ENCODE measurements at places on chromosomes 12 and 14.

DNA sequence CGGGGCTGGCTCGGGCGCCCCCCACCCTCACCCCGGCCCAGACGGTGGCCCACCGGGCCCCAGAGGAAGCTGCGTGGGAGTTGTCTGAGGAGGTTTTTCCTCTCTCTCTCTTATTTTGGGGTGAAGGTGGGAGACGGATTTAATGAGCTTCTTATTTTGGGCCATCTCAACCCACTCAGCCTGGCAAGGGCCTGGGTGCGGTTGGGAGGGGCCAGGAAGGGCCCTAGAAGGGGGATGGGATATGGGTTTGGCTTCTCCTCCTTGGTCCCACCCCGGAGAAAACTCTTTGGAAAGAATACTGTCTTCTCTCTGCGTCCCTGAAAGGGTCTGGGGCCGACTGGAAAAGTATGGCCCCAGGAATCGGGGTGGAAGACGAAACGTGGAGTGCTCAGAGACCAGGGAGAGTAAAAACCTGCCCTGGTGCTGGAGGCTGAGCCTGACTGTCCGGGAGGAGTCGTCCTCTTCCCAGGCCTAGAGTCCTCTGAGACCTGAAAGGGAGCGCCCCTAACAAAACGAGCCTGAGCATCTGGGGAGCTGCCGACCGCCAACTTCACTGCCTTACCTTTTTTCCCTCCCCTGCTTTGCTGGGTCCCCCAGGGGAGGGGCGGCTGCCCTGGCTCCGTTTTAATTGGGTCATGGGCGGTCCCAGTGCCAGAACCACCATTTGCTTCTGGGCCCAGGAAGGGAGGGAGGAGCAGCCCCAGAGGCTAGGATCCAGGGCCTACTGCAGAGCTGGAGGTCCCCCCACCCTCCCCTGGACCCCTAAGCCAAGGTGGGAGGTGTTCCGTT is 1.6 kb downstream of the MMP14 start:
- no peak for DNase-seq

DNA sequence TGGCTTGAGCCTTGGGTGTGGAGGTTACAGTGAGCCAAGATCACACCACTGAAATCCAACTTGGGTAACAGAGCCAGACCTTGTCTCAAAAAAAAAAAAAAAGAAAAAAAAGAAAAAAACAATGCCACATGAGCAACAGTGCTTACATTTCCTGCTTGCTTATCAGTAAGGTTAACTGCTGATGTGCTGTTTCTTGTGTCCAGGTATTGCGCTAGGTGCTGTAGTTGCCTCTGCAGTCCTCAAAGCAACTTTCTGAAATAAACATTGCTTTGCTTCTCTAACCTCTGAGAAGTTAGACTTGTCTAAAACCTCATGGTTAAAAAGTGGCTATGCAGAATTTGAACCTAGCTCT is 24.7 kb downstream of the RNF34 start:
- no peak for DNase-seq

GRCh38 chr12:23093488-23093887 is 468.5 kb downstream of the ETNK1 start:
- no peak for DNase-seq

DNA sequence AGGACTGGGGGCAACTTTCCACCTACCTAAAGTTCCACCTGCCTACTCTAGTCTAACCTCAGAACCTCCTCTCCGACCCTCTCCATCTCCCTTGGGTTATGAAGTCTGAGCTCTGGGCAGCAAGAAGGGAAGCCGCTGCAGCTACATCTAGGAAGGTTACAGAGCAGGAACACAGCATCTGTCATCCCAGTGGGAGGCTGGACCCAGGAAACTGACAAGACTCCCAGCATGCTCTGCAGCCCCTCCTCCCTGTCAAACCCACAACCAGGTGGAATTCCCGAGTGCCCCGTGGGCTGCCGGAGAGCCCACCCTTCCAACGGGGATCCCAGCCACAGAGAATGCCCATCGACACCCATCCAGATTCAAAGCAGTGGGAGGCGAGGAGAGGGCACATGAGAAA is 2.1 kb downstream of the TESC start:
- DNase-seq, result no peak

DNA sequence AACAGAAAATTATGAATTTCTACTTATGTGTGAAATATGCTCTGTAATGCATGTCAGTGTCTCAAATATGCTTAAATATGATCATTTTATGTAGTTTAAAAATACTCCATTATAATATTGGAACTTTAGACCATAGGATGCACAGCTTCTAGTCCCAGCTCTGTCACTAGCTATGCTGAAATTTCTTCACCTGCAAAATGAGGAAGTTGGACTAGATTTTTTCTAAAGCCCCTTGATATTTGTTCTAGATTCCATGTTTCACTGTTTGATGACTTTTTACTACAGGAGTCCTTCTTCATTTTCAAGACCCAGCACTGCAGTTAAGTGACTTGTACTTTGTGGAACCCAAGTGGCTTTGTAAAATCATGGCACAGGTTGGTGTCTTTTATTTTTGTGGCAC is 90.1 kb downstream of the LRRK2 start:
- no peak for DNase-seq

- no peak for DNase-seq
Observed at GRCh38 chr14:60323199-60323896, 74.3 kb downstream of the PPM1A start.

DNA sequence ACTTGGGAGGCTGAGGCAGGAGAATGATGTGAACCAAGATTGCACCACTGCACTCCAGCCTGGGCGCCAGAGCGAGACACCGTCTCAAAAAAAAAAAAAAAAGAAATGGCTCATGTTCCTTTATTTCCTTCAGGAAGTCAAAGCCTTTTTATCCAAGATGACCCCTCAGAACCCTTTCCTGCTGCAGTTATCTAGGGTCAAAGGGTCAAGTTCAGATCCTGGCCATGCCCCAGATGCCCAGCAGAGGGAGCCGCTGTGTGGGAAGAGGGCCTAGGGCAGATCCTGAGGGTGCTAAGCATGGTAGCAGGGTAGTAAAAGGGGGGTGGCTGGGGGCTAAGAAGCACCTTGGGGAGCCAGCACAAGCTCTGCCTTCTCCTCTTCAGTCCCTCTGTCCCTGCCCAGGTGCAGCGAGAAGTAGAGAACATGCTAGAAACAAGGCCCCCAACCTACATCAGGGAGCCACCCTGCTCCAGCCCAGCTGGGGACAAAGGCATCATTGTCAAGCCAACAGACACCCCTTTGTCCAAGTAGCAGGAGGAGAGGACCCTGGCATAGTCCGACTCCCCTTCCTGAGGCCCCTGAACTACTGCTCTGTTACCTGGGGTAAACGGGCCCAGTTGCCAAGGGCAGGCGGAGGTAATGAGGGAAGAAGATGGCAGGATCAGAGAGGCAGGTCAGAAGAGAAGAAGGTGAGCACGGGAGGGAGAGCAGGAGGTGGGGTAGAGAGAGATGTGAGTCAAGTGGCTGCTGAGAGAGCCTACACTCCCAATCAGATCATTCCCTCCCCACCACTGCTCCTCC is 6.5 kb downstream of the NFE2 start:
- DNase-seq, result no peak

DNA sequence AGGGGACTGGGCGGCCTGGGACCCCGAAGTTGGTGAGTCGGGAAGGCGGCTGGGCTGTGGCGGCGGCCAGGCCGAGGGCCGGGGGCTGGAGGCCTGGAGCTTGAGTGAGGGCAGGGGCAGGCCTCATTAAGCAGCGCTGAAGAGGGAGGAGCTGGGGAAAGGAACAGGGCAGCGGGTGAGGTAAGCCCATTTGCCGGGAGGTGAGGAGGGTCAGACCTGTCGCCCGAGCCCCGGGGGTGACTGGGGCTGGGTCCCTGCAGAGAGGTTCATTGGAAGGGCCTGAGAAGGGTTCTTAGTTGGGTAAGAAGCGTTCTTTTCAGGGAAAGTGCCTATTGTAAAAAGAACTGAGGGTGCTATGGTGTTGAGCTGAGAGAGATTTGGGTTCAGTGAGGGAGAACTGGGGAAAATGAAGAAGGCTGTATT is 441 bp downstream of the RAB5B start:
- DNase-seq, result no peak

DNA sequence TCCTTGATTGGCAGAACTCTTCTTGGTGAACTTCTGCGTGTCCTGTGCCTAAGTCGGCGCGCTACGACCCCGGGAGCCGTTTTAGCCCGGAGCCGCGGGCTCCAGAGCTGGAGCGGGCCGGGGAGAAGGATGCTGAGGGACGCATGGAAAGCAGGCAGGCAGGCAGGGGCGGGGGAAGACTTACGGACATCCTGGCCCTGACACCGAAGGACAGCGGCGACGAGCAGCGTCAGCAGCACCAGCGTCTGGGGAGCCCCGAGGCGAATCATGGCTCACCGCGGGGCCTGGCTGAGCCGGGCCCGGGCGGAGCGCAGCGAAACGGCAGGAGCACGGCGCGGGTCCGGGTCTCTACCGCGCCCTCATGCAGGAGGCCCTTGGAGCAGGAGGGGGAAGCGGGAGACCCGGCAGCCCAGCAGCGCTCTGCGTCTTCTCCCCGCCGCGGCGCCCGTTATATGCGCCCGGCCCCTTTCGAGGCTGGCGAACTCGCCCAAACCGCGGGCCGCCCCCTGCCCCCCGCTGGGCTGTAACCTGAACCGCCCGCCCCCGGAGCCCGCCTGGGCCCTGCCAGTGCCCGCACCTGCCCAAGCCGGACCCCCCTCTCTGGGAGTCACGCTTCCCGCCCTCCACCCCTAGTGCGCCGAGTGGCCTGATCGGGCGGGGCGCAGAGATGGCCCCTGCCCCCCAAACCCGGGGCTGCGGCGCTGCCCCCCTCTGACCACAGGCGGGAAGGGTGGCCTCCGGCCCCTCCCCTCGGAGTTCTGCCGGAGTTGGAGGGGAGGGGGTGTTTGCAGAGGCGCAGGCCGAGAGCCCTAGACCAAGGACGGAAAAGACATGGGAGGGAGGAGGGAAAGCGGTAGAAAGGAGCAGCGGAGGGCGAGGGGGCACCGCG is at the start of gene COL2A1:
TSS of gene COL2A1 (minus strand) at position 424 of the 889 bp plus-strand sequence. CDS start at position 269, 155 bp downstream.
- no peak for DNase-seq

DNA sequence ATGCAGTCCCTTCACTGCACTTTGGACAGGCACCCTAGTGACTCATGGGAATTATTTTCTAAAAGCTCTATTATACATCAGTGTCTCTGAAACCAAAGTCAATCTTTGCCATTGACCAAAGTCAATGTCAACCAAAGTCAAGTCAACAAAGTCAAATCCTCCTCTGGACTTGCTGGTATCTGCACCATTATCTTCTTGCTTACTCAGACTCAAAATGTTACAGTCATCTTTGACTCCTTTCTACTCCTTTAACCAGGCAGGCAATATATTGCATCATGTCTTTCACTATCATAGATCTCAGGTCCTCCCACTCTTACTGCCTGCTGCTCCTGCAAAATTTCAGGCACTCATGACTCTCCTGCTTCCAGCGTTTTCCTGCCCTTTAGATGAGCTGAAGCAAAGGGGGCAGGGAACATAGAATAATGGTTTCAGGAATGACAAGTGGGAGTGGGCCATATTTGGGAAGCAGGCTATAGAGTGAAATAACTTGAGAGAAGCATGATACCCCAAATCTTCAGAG is 39.2 kb downstream of the IGF1 start:
- no peak for DNase-seq

- DNase-seq, result no peak
Observed at GRCh38 chr14:36658123-36659009, 3.3 kb upstream of the PAX9 start.

DNA sequence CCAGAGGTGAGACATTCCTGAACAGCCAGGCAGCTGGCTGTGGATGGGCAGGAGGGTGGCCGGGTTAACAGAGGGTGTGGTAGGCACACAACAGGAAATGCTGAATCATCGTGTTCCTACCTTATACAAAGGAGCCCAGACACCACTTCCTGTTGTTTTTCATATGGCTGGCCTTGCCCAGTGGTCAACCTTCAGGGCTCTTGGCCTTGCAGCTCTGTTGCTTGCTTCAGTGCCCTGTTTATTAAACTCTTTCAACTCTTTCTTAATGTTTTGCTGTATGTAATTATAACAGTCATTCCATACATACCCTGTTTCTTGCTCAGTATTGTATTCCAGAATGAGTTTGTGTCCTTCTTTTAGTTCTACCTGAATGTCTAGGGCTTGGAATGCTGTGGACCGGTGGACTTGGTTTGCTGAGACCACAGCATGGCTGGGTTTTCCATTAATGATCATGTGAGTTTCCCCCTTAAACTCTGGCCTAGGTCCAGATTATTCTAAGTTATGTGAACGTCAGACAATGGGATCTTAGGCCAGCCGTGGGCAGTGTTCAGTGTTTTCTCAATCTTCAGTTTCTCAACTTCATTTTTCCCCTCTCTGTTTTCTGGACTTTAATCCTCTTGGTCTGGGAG is 11.9 kb downstream of the CFAP54 start:
- peak; percentile 33 for DNase-seq

- no peak for DNase-seq
Observed at GRCh38 chr12:4193821-4194220, 79.7 kb upstream of the CCND2 start.

DNA sequence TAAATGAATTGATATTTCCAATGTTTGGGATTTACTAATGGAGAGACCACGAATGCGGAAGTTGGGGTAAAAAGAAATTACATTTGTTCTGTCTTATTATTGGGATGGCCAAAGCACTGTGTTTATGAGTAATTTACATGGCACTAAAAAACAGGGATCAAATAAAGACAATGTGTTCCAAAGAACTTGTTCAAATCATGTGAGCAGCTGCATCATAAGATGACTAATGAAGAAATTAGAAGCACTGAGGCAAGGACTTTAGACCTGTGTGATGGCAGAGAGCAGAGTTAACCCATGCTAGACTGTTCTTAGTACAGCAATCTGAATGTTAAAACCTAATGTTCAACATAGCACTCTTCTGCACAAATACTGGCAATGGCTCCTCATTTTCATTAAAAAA is 34.3 kb upstream of the DCN start:
- no peak for DNase-seq

DNA sequence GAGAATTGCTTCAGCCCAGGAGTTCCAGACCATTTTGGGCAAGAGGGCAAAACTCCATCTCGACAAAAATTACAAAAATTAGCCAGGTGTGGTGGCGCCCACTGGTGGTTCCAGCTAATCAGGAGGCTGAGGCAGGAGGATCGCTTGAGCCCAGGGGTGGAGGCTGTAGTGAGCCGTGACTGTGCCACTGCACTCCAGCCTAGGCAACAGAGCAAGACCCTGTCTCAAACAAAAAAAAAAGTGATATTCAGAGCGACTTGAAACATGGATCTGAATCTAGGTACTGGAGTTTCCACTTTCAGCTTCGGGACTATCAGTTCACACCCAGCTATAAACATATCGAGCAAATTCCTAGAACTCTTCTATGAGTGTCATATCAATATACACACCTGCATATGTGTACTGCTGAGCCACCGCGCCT is 16.3 kb upstream of the RNF34 start:
- no peak for DNase-seq

- DNase-seq, result no peak
Observed at GRCh38 chr12:4829793-4830162, 79.9 kb upstream of the KCNA1 start.

DNA sequence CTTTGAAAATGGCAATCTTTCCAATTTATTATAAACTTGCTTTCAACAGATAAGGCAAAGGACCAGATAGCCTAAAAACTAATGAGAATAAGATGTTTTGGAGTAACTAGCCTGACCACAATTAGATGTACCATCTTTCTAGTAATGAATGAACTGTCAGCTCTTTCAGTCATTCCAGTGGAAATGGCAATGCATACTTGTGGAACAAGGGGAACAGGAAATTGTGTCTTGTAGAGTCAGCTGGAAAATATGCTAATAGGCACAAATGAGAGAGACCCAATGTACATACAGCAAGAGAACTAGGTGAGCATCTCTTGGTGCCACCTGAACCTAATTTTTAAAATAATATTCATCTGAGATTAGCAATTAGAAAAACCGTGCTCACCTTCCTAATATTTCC is 76.1 kb upstream of the GPHB5 start:
- DNase-seq, result no peak

- DNase-seq, result peak; percentile 85
Observed at GRCh38 chr12:2640281-2640680, 154.5 kb upstream of the FKBP4 start.
